ENCODE measurements at places on chromosomes 2 and 18.

DNA sequence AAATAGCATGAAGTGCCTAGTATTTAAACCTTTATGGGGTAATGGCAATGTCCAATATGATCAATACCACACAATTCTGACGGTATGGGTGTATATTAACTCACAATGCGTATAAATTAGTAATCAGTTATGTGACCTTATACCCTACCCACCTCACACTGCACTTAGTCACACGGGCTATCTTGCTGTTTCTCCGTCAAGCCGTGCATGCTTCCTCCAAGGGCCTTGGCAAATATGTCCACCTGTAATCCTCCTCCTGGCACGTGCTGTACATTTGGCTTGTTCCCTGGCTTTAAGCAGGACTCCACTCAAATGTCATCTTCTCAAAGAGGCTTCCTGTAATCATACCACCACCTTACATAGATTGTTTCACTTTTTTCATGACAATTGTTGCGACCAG lies 12.2 kb downstream of the TNFRSF11A start:
- no peak for DNase-seq

- no peak for DNase-seq
Observed at GRCh38 chr2:86025976-86026743, 79.5 kb downstream of the POLR1A start.

DNA sequence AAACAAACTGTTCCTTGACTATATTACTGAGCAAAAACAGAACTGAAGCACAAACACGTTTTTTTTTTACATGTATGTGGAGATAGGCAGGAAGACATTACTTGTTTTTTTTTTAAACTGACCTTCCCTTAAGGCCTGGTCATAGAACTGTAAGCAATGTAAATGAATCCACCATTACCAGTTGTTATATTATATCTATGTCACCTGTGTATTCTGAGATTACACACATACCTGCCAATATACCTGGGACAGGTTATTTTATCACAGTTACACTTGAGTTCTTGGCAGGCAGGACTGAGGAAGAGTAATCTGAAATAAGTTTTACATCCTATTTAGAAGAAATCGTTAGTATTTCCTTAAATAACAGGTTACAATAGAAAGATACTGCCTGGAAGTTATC lies 155.3 kb downstream of the BAZ2B start:
- DNase-seq, result no peak

DNA sequence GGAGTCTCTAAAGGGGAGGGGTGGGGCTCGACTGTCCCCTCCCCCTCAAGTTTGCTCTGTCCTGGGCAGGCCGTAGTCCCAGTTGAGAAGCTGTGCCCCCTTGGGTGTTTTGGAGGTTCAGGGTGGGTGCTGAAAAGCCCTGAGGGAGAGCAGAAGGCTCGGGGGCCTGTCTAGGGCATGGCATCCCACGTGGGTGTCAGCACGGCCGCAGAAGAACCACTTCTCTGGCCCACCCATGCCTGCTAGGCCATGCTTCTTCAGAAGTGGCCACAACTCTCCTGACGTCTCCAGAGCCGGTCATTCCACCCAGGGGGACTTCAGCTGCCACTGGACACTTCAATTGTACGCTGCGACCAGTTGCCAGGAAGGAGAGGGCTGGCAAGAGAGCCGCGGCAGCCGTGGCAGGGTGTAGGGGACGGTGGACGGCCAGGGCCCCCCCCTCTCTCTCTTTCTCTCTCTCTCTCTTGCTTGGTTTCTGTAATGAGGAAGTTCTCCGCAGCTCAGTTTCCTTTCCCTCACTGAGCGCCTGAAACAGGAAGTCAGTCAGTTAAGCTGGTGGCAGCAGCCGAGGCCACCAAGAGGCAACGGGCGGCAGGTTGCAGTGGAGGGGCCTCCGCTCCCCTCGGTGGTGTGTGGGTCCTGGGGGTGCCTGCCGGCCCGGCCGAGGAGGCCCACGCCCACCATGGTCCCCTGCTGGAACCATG lies at the start of gene INPP5D:
Gene INPP5D (plus strand): TSS at position 546 of the 704 bp plus-strand sequence. CDS start 137 bp downstream, at position 683.
- no peak for DNase-seq

DNA sequence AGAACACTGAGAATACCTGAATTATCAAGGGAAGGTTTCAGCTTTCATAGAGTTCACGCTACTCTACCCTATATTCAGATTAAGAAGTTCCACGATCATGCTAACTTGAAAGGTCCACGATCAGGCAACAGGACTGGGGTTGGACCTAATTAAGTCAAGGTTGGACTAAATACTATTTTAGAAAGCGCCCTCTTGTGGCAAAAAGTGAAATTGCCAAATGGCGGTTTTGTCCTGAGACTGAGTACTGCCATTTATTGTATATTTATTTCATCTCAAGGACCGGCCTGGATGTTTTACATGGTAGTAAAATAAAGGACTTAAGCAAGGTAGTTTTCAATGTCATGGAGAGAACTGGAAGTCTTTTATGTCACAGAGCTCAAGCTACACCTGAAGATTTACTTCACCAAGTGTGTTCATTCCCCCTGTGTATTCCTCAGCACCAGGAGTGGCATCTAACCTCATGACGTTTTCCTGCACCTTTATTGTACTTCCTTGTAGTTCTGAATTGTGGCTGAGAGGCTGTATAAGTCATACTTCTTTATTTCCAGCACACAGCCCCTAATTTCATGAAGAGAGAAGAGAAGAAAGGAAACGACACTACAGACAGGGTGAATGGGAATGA lies 56.8 kb downstream of the SRD5A2 start:
- DNase-seq, result peak; percentile 21

DNA sequence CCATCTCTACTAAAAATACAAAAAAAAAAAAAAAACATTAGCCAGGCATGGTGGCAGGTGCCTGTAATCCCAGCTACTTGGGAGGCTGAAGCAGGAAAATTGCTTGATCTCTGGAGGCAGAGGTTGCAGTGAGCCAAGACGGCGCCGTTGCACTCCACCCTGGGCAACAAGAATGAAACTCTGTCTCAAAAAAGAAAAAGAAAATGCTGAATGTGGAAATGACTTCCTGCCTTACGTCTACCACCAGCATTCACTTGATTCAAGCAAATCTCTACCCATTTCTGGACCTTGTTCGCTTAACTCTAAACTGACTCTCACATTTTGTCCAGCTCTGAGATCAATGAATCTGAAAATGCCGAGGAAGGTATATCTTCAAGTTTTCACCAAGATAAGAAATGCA lies 825.3 kb downstream of the TRIB2 start:
- DNase-seq, result no peak

- DNase-seq, result no peak
Observed at GRCh38 chr2:174868878-174869277, 104.6 kb upstream of the CHRNA1 start.

- no peak for DNase-seq
Observed at GRCh38 chr18:45657357-45658335, 42.4 kb downstream of the SLC14A2 start.

- no peak for DNase-seq
Observed at GRCh38 chr2:202609381-202610145, 25.2 kb upstream of the FAM117B start.

DNA sequence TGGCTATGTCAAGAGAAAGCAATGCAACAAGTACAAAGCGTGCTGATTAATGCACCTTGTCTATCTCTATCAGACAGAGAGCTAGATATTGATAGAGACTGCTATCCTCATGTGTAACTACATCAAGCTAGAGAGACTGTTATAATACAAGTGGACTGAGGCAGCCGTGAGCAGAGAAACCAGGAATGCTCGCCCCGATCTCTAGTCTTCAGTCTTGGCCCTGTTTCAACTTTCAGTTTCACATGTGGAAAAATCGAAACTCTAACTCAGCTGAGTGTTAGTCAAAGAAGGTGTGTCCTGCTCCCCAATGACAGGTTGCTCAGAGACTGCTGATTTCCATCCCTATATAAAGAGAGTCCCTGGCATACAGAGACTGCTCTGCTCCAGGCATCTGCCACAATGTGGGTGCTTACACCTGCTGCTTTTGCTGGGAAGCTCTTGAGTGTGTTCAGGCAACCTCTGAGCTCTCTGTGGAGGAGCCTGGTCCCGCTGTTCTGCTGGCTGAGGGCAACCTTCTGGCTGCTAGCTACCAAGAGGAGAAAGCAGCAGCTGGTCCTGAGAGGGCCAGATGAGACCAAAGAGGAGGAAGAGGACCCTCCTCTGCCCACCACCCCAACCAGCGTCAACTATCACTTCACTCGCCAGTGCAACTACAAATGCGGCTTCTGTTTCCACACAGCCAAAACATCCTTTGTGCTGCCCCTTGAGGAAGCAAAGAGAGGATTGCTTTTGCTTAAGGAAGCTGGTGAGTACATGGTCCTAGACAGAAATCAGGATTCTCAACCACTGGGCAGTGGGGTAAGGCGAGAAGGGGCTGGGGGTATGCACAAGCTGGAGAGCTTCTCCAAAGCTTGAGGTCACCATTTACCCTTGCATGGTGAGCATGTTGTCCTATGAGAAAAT lies at the start of gene RSAD2:
Gene RSAD2 (plus strand): TSS at position 376 of the 903 bp plus-strand sequence. CDS start 24 bp downstream, at position 400.
- DNase-seq, result no peak

DNA sequence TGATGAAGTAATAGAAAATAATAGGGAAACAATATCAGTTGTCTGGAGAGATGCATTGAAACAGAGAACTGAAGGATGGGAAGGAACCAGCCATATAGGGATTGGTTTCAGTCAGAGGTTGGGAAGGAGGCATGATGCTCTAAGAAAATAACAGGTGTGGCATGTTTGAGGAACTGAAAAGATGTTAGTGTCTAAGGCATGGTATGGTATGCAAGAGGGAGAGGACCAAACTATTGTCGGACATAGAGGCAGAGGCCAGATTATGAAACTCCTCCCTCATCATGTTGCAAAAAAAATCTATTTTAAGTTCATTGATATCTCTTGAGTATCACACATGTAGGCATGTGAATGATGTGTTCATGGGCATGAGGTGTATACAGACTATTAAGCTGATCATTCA lies 48.9 kb upstream of the EMILIN2 start:
- DNase-seq, result no peak

DNA sequence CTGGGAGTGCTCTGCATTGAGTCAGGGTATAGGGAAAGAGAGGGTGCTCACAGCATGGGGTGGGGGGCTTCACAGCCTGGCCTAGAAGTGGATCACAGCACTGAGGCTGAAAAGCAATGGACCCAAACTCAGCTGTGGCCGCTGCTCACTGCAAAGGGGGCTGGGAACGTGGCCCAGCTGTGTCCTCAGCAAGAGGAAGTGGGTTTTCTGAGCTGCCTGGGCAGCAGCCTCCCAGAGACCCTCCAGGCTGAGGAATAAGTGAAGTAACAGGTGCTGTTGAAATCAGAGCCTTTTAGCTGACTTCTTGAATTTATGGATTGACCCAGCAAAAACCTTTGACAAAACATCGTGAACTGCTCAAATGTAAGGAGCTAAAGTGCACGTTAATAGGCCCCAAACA lies 35.2 kb downstream of the PTGR3 start:
- DNase-seq, result no peak

Data from HuH-7 (cell line).